ENCODE measurements at places on chromosomes 11 and 22.

- DNase-seq, result no peak
Observed at GRCh38 chr11:116602637-116602942, 170.2 kb downstream of the BUD13 start.

GRCh38 chr11:78930810-78931523 is 356.3 kb upstream of the NARS2 start:
- DNase-seq, result no peak

- no peak for DNase-seq
Observed at GRCh38 chr22:27772984-27773498, 28.5 kb downstream of the MN1 start.

DNA sequence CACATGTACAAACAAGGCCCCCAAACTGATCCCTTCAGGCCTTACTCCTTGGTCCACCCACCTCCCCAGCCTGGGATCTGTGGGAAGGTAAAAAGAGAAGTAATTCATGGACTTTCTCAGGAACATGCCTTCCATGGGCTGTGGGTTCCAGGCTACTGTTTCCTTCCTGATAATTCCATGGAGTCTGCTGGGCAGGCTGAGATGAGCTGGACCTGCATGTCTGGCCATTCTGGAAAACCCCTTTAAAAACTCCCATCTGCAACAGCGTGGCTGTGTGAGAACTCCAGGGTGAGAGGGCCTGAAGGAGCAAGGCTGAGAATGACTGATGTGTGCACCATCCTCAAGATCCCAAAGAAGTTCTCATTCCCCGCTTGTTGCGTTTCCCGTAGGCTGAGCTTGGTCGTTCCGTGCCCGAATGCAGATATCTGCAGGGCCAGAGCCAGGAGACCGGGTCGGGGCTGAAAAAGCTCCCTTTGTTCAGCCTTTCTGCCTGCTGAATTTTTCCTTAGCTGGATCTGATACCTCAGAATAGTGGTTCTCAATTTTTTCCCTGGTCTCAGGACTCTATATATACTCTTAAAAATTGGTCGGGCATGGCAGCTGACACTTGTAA is 72.9 kb downstream of the NAT10 start:
- DNase-seq, result no peak

DNA sequence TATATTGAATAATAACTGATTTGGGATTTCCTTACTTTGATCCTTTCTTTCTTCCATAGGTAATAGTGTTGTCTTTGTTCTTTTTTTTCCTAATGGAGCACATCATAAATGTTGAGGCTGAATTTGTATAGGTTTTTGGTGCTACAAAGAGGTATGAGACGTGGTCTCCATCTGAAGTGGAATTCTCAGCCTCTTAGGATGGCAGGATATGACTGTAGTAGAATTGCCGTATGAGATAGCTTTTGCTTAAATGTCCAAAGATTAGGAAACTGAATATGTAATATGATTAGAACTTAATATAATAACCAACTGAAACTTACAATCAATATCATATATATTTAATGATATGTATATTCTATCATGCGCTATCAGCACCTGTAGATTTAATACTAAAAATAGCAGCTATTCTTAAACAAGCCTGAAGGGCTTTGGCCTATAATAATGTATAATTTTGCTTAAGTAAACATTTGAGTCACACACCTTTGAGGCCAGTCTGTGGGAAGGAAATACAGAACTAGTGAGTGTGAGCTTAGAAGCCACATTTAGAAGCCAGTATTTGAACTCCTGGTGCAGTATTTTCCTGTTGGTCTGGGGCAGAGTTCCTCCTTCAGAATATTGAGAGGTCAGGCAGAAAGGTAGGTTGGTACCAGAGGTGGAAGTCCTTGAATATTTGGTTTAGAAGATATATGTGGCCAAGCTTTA is 62.6 kb downstream of the SWAP70 start:
- DNase-seq, result no peak
